NB4 (cell line): ENCODE measurements at places on chromosomes 5 and 9.
A peak's percentile ranks its signal among the peaks of the same experiment; 100 is the strongest.

- no peak for DNase-seq
Measured at GRCh38 chr9:32456564-32456963, 69.4 kb downstream of the RIGI start.

GRCh38 chr9:217950-218349 lies 3.3 kb downstream of the DOCK8 start:
- no peak for DNase-seq

DNA sequence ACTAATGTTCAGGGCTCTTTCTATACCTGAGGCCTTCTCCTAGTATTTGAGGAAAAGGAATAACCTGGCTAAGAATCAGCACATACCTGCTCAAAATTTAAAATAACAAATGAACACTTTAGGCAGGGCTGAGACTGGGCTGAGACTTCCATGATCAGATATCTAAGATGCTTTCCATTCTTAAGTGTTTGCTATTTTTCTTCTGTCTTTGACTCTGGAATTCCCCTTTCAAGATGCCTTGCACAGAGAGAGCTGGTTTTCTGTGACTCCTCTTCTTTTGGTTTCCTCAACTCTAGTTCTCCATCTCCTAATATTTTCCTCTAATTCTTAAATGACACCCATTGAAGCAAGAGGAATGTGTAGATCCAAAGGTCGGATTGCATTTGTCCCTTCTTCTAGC lies 61.1 kb downstream of the DPYSL3 start:
- DNase-seq = no peak

- DNase-seq = peak; percentile 26
Measured at GRCh38 chr9:83199240-83199639, 136.3 kb upstream of the RASEF start.

GRCh38 chr9:16515207-16515606 lies 355.3 kb downstream of the BNC2 start:
- DNase-seq = no peak

GRCh38 chr5:41763081-41763480 lies 107.1 kb downstream of the OXCT1 start:
- DNase-seq = no peak

- no peak for DNase-seq
Measured at GRCh38 chr9:1747417-1747967, 267.7 kb upstream of the SMARCA2 start.

- DNase-seq = no peak
Measured at GRCh38 chr5:118115791-118116190, 872.6 kb downstream of the DTWD2 start.

DNA sequence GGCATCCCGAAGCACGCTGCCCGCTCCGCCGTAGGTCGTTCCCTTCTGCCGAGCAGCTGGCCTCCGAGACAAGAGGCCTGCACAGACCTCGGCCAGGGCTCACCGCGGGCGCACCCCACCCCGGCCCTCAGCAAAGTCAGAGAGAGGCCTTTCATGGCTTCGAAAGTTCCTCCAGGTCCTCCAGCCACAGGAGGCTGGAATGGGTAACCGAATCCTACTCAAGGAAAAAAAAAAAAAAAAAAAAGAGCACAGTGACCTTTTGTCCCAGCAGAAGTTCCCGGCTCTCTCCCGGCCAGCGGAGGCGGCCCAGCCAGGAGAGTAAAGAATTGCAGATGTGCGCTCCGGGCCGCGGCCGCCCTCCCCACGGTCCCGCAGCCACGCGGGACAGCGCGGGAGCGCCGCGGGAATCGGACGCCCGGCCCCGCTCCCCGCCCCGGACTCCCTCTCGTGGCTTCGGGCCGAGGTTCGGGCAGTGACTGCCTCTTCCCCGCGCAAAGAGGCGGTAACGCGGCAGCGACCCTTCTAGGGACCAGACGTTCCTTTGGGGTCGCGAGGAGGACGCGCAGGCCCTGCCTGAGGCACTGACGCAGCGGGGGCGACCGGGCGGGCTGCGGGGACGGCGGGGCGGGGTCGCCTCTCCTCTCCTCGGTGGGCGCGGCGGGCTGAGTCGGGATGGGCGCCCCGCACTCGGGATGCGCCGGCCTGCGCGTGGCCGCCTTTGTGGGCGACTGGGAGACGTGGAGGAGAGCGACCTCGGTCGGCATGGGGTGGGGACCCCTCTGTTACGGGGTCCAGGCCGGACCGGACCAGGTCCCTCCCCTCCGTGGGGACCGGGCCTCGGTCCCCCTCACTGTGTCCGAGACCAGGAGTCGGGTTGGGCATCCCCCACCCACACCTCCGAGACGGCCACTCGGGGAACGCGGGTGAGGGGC lies 754 bp downstream of the GFPT2 start:
- no peak for DNase-seq

- peak; percentile 35 for DNase-seq
Measured at GRCh38 chr9:97857606-97858392, 4.8 kb downstream of the FOXE1 start.

- DNase-seq = no peak
Measured at GRCh38 chr5:5584751-5585150, 162.3 kb downstream of the ICE1 start.

DNA sequence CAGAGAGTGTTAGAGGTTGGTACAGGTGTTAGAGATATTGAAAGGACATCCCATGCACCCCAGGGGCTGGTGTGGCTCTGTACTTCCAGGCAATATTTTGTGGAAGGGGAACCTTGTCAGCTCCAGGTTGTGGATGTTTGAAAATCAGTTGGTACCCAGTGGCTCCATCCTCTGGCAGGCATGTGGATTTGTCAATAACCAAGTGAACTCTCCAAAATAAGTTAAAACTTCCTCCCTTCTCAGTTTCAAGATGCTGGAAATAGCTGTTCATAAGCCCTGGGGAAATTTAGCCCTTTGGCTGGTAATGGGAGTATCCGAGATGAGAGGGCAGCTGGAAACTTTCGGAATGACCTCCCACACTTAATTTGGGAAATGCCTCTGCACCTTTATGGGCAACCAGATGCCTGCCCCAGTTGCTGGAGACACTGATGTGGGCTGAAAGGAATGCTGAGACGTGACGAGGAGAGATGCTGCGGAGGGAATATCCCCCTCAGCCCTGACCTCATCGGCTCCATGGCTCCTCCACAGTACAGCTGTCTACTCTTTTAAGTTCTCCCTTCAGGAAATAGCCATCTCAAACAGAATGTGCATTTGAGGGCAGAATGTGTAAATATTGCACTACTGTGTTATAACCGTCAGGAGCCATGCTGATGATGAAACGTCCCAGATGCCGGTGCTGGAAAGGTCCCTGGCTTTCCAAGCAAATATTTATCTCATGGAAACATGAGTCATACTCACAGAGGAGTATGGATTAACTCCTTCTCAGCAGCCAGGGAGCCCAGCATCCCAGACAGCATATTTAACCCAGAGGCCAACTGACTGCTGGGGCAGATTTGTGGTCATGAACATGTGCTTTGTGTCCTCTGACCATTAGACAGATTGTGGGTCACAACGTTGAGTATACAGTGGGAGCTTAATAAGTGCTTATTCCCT lies 29.5 kb downstream of the TGFBI start:
- DNase-seq = peak; percentile 20

- DNase-seq = no peak
Measured at GRCh38 chr5:175351126-175351525, 92.9 kb downstream of the DRD1 start.

GRCh38 chr9:77663754-77664153 lies 15.6 kb upstream of the GNA14 start:
- DNase-seq = no peak

GRCh38 chr5:170200876-170201275 lies 31.9 kb upstream of the C5orf58 start:
- no peak for DNase-seq

- no peak for DNase-seq
Measured at GRCh38 chr9:136133191-136133958, 14.7 kb upstream of the TMEM250 start.

- DNase-seq = peak; percentile 80
Measured at GRCh38 chr9:97362777-97363545, 48.9 kb upstream of the TDRD7 start.

GRCh38 chr5:116830079-116830478 lies 255.5 kb upstream of the SEMA6A start:
- no peak for DNase-seq

GRCh38 chr5:139880416-139881142 lies 85.0 kb downstream of the PSD2 start:
- DNase-seq = no peak

GRCh38 chr5:14226992-14227391 lies 83.8 kb downstream of the TRIO start:
- DNase-seq = no peak

DNA sequence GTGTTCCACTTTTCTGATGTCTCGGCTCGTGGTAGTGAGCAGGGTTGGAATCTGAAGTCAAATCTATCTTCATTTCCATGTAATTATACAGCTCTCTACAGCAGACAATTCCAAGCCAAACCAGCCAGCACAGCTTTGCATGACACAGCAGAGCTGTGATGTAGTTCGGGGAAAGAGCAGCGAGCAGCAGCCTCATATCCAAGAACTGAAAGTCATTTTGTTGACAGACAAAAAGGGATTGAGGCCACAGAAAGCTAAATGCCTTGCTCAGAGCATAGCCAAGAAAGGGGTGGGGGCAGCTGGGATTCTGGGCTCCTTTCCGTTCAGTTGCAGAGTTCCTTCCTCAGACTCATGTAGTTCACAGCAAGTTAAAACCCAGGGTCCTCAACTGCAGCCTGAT lies 32.1 kb downstream of the LCP2 start:
- no peak for DNase-seq

- peak; percentile 54 for DNase-seq
Measured at GRCh38 chr5:72268753-72269410, 51.2 kb downstream of the MRPS27 start.

- no peak for DNase-seq
Measured at GRCh38 chr9:116208417-116209232, 55.0 kb downstream of the PAPPA start.

DNA sequence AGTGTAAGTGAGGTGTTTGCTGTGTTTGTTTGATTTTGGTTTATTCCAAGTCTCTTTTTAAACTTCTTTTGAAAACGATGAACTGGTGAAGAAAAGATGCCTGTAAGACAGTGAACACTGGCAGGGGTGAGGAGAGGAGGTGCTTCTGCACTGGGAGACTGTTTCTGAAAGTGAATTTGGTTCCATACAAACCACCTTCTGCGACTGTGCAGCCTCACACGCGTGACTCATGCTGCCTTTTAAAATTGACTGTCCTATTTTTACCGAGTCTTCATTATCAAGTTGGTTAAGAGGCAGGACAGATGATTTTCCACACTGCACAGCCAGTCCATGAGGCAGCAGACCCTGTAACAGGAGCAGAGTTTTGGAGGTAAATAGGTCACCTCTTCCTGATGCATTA lies 340.6 kb downstream of the MTRR start:
- no peak for DNase-seq

- peak; percentile 77 for DNase-seq
Measured at GRCh38 chr5:165143741-165144140, 1638.3 kb downstream of the MAT2B start.

DNA sequence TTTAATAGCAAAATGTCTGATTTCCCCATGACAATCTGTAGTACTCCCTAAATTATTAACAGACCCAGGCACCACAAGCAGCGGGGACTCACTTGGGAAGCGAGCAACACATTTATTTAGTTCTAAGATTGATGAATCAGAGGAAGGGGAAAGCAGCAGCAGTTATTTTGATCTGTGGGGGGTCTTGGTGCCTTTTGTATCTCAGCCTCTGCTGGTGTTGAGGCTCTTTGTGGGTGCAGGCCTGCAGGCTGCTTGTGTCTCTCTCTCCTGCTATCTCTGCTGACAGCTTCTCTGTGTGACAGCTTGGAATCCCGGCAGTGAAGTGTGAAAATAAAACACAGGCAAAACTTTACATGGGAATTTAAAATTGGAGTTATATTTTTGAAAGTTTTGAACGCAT lies 878.2 kb upstream of the DMAC1 start:
- DNase-seq = no peak

DNA sequence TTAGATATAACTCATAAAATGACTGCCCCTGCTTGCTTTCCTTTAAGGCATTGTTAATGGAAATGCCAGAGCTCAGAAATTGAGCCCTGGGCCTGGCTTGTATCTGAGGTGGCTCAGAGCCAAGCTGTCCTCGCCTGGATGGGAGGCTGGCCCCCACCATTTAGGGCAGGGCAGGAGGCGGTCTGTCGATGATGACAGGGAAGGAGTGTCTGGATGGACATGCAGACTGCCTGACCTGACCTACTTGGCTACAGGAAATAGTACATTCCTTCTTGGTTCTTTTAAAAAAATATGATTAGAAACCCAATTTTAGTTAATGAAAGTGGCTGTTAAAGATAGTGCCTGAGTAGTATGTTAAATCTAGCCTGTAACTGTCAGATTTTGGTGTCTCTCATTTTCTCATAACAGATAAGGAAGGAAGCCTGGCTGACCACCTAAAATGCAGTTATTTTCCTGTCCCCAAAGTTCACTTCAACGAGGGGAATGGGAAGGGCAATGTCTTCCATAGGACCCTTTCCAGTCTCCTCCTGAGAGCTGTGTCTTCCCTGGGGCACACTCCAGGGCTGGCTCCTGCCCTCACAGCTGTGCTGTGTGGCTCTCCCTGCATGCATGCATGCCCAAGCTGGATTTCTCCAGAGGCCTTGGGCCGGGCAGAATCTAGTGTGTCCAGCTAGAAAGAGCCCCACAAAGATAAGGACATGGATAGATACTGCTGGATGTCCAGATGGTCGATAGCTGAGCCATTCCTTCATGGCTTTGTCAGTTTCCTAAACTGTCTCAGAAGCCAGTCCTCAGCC lies 42.3 kb downstream of the MACROH2A1 start:
- no peak for DNase-seq

DNA sequence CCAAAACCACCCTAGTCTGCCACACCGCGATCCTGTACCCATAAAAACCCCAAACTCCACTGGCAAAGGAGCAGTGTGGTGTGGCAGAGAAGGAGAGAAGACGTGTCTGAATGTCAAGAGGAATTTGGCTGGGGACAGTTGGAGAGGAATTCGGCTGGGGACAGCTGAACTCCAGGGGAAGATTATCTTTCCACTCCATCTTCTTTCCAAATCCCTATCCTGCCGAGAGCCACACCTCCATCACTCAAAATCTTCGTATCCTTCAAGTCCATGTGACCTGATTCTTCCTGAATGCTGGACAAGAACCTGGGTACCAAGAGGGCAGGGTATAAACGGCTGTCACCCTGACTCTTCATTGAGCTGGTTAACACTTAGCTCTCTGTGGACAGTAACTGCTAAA lies 448.1 kb downstream of the ARHGEF28 start:
- DNase-seq = no peak

DNA sequence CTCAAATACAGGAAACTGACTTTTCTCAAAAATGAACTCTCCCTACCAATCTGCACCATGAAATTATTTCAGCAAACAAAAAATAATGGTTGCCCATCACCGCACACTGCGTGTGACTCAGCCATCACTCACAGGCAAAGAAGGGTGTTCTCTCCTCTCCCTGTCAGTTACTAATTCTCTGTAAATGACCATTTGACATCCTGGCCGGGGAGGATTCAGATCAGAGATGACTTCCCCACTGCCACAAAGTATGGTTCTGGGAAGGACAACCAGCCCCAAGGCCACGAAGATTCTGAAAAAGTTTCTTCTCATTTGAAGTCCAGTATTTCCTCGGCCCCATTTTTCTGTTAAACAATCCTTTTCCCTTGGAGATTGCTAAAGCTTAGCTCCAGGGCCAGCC lies 199.4 kb downstream of the AUH start:
- peak; percentile 77 for DNase-seq

GRCh38 chr5:141603923-141604717 lies 14.7 kb downstream of the DIAPH1 start:
- DNase-seq = peak; percentile 97
